Hair follicular keratinocyte (primary cell): ENCODE measurements at places on chromosomes 1 and 21. TPM values are rescaled to one million over a fixed set of nuclear protein-coding genes. Genes with fewer than 3 reads are reported as not detected.

S100A14 gene
- total RNA-seq, result 1,521 and 2,019 TPM in 2 replicates

PCP4 gene
- not detected in 2 replicates for total RNA-seq

EFNA4 gene
- 10.7 and 14.4 TPM in 2 replicates for total RNA-seq

C1orf115 gene
- 1.1 and 1.6 TPM in 2 replicates for total RNA-seq

HSD3B1 gene
- total RNA-seq, result not detected in 2 replicates

IL19 gene
- not detected in 2 replicates for total RNA-seq

LGR6 gene
- total RNA-seq, result 0.04 and 0.16 TPM in 2 replicates

LHX8 gene
- not detected in 2 replicates for total RNA-seq

HUNK gene
- total RNA-seq, result 0.04 TPM in 1 of 2 replicates, not detected in the other

PLCH2 gene
- total RNA-seq, result 99.9 and 124 TPM in 2 replicates

RBM11 gene
- 0.16 and 0.27 TPM in 2 replicates for total RNA-seq

IL22RA1 gene
- 2.3 and 2.4 TPM in 2 replicates for total RNA-seq

CFHR1 gene
- total RNA-seq, result not detected in 2 replicates

SMYD3 gene
- total RNA-seq, result 11.6 and 18.7 TPM in 2 replicates

BCAR3 gene
- 98.0 and 109 TPM in 2 replicates for total RNA-seq

RHCE gene
- 0.31 and 0.95 TPM in 2 replicates for total RNA-seq

CELA2B gene
- not detected in 2 replicates for total RNA-seq

PROX1 gene
- 0.15 and 0.16 TPM in 2 replicates for total RNA-seq

TAS1R1 gene
- not detected in 2 replicates for total RNA-seq
